ENCODE measurements at places on chromosomes 4 and X. TPM values are rescaled to one million over a fixed set of nuclear protein-coding genes. Genes with fewer than 3 reads are reported as not detected.

The PRSS12 gene
- total RNA-seq: 0.27 TPM

The ARHGEF38 gene
- total RNA-seq: not detected

The PF4V1 gene
- not detected for total RNA-seq

The ESX1 gene
- total RNA-seq: not detected

The H2BW1 gene
- not detected for total RNA-seq

The C4orf54 gene
- total RNA-seq: 0.14 TPM

The CPZ gene
- 6.1 TPM for total RNA-seq

The STK32B gene
- total RNA-seq: 7.0 TPM

The PCDH19 gene
- 0.41 TPM for total RNA-seq

The IRF2 gene
- 35.3 TPM for total RNA-seq

The CSAG1 gene
- total RNA-seq: not detected

The BMPR1B gene
- total RNA-seq: 12.9 TPM

The SLC2A9 gene
- 9.1 TPM for total RNA-seq

The SULT1B1 gene
- 0.41 TPM for total RNA-seq

The CLDN24 gene
- not detected for total RNA-seq

The KLF8 gene
- 16.4 TPM for total RNA-seq

The SPANXB1 gene
- total RNA-seq: not detected

The ZNF182 gene
- 4.3 TPM for total RNA-seq

The PDS5A gene
- 56.3 TPM for total RNA-seq

The FRMPD4 gene
- not detected for total RNA-seq

The USP17L30 gene
- total RNA-seq: not detected

The GPR173 gene
- total RNA-seq: 2.3 TPM

The FLNA gene
- 5,928 TPM for total RNA-seq

The NUDT11 gene
- 1.8 TPM for total RNA-seq

The BOD1L1 gene
- total RNA-seq: 25.9 TPM

The GPC4 gene
- total RNA-seq: 21.3 TPM

The DCAF4L1 gene
- 0.14 TPM for total RNA-seq

The ARL9 gene
- not detected for total RNA-seq

The PNMA3 gene
- 0.56 TPM for total RNA-seq

The NAA11 gene
- total RNA-seq: not detected

The COL4A6 gene
- total RNA-seq: 1.3 TPM

The PABPC1L2B gene
- total RNA-seq: not detected

The FGF2 gene
- 25.5 TPM for total RNA-seq

The AFP gene
- total RNA-seq: not detected

The PDCL2 gene
- not detected for total RNA-seq

The ARHGEF9 gene
- total RNA-seq: 116 TPM

The OPRPN gene
- not detected for total RNA-seq

The NKX6-1 gene
- not detected for total RNA-seq

The SSX4B gene
- not detected for total RNA-seq

The SPIN2B gene
- total RNA-seq: 16.8 TPM

The DCHS2 gene
- 0.35 TPM for total RNA-seq

The DCAF16 gene
- total RNA-seq: 12.9 TPM

The TENM3 gene
- 8.0 TPM for total RNA-seq

The PABPC5 gene
- 2.8 TPM for total RNA-seq

The FGFR3 gene
- 1.4 TPM for total RNA-seq

The FATE1 gene
- total RNA-seq: not detected

The WAS gene
- total RNA-seq: 9.1 TPM

The GAGE12J gene
- not detected for total RNA-seq

The SLC10A7 gene
- total RNA-seq: 14.4 TPM

The P2RY10 gene
- total RNA-seq: 0.54 TPM

The SNX12 gene
- 33.9 TPM for total RNA-seq

The USP26 gene
- total RNA-seq: not detected

The RTL9 gene
- total RNA-seq: 0.07 TPM

The CT45A5 gene
- not detected for total RNA-seq

The NOA1 gene
- 18.3 TPM for total RNA-seq

The MGARP gene
- total RNA-seq: 4.2 TPM

The CCDC110 gene
- 0.35 TPM for total RNA-seq

All from thoracic aorta (tissue), 2 donors.